ENCODE measurements at places on chromosomes 6 and 20. TPM values are rescaled to one million over a fixed set of nuclear protein-coding genes. Genes with fewer than 3 reads are reported as not detected.

- no peak for DNase-seq
These were observed 2.2 kb downstream of the MTRES1 start for GRCh38 chr6:107030151-107030550.

DNA sequence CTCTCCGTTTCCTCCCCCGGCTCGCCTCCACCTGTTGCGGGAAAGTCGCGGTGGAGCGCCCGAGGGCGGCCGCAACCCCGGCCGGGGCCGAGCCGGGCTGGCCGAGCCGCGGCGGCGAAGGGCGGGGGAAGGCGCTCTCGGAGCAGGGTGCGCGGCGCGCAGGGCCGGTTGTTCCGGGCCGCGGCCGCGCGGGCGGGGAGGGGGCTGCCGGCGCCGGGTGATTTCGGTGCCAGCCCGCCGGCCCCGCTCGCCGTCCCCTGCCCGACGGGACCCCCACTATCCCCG, 235 bp downstream of the MAP7 start:
- no peak for DNase-seq

GRCh38 chr20:3658019-3658715, 5.0 kb downstream of the GFRA4 start:
- DNase-seq = no peak

DNA sequence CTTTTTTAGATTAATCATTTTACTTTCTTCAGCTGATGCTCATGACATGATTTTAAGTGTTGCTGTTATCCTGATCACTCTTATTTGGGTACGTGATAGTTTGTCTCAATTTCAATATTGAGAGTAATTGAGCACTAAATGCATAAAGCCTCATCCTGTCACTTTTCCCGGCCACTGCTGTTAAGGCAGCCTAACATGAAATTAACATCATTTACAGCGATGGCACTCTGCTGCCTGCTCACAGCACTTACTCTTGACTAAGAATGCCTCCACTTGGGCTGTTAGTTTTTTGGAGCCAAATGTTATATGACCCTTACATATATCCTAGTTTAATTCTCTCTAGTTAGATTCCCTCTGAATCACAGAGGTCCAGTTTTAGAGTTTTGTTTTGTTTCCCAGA, 107.3 kb downstream of the SLX4IP start:
- DNase-seq = no peak

DNA sequence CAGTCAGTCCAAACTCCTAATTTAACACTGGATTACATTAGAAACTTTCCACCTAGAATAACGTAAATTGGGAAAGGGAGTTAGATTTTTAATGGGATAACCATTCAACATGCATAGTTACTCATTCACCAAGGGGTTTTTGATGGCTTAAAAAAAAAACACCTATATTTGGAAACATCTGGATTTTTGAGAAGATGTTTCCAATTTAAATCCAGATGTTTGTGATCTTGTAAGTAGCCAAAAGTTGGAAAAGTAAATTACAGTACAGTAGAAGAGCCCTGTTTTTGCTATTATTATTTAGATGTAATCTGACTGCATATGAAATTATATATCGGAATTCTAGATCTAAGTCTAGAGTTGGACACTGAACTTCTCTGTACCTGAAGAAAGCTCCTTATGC, 478.2 kb downstream of the CD83 start:
- no peak for DNase-seq

DNA sequence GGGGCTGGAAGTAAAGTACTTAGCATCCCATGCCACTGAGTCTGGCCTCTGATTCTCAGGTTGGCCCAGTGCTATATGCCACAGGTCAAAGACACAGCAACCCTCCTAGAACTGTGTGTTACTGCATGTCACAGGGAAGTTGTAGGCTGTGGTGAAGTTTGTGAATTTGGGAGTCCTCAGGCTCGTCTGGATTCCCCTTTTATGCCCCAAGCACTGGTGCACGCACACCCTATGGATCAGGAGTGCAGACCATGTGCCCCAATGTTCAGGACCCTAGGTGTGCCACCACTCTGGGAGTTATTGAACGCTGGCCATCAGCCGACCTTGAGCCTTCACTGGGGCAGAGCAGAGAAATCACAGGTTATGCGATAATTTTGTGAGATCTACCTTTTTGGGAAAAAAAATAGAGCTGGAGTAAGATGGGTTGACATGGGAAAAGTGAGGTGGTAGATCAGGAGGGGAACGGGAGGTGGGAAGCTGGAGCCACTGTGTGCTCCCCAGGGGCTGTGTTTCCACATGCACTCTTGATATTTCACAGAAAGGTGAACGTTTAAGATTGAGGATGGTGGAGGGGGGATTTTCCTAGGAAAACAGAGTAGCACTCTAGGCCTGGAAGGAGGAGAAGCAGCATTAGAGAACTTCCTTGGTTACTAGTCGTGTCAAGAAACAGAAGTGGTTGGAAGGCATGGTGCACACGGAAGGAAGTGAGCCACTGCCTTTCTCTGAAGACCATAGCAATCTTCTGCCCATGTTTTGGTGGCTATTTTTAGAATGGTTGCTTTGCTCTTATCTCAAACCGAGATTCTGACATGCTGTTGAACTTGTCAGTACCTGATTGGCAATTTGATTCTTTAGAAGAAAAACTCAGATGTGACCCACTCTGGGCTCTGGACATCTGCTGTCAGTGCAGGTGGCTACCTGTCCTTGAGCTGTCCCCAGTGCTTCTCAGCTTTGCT, 44.1 kb downstream of the DUSP22 start:
- DNase-seq = no peak

DNA sequence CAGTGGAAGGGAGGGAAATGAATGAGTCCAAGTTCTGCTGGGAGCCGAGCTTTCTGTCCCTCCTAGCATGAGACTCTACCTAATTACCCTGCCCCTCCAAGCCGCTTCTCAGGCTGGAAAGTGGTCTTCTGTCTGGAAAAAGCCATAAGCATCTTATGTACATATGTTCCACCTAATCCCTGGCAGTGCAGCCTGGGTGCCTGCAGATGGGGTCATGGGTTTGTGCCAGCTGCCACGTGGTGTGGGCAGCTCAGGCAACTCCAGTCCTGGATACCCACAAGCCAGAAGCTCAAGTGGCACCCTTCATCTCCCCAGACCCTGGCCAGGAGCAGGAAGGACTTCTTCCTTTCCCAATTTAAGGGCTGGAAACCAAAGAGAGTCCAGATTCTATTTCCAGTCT, 253.1 kb downstream of the LY86 start:
- no peak for DNase-seq

DNA sequence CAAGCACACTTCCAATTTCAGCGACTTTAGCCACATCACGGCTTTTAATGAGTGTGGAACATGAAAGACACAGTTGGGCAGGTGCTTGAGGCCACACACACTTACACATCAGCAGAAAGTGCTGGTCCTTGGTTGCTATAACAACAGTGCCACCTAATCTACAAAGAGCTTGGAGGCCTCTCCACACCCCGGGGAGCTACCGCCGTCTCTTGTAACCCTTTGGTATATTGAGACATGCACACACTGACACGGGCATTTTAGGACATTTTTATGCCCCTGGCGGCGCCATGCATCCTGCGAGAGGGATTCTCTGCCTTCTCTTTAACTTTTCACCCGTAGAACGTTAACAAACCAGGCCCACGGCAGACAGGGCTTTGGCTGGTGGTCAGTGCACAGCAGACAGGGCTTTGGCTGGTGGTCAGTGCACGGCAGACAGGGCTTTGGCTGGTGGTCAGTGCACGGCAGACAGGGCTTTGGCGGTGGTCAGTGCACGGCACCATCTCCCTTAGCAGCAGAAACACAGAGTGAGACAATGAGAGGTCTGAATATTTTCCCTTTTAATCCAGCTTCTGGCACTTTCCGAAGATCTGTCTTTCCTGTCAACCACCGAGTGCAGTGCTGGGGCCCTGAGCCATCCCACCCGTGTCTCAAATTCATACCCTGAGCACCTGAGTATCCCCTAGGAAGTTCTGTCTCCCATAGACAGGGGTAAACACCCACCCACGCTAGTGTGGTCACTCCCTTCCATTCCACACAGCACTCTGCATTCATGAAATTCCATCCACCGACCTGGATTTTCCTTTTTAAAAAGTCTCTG, 116.6 kb upstream of the RPS6KA2 start:
- no peak for DNase-seq

- no peak for DNase-seq
These were observed 40.9 kb downstream of the ARFGEF2 start for GRCh38 chr20:48962421-48962820.

DNA sequence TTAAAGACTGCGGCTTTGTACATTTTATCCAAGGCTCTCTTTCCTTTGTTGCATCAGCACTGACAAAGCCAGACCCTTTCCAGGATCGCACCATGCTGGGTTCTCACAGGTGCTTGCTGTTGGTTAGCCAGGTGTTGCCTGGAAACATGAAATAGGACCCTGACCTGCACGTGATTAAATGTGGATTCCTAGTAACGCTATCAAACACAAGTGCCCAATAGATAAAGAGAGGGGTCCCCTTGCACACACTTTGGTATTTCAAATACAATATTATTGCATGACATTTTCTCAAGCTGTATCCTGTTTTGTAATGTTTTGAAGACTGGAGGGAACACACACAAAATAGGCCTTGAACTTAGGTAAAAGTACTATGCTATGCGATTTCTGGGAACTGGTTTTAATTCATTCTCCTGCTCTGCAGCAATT, 73.3 kb downstream of the AKAP12 start:
- DNase-seq = no peak

DNA sequence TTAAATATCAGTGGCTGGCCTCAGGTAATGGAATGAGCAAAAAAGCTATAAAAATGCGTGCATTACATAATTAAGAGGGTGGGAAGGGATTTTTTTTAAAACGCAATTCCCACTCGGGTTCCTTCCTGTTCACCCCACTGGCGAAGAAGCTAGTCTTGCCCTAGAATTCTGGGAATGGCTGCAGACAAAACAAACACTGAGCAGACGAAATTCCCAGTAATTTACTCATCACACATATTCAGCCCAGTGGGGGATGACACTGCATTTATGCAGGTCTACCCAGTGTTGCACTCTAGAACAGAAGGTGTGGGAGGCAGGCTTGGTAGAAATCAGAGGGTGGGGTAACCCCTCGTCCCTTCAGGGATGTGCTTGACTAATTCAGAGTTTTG, 2695.0 kb upstream of the DEFB115 start:
- DNase-seq = no peak

GRCh38 chr20:13611611-13612125, 27.1 kb downstream of the TASP1 start:
- DNase-seq = no peak

- DNase-seq = no peak
These were observed 356.1 kb downstream of the CBLN4 start for GRCh38 chr20:55649254-55649653.

- DNase-seq = no peak
These were observed 8.7 kb downstream of the CCDC170 start for GRCh38 chr6:151502499-151502898.

GRCh38 chr20:19498756-19499155, 259.3 kb upstream of the RIN2 start:
- DNase-seq = no peak

The KIF25 gene
- 0.63 TPM for total RNA-seq

The JAG1 gene
- 65.0 TPM for total RNA-seq

The DEFB113 gene
- not detected for total RNA-seq

The CST2 gene
- 13.0 TPM for total RNA-seq

The HLA-DRB1 gene
- total RNA-seq = 665 TPM

The TRIM27 gene
- 47.5 TPM for total RNA-seq

The SLC17A3 gene
- total RNA-seq = not detected

The EDN3 gene
- not detected for total RNA-seq
